Stimulated activated CD4-positive, alpha-beta T cell treated with anti-CD3 and anti-CD28 coated beads, Interleukin-1b, Interleukin-23, amount 100 ng/mL, for 24 hours (primary cell): ENCODE measurements at places on chromosomes 4 and X.

- DNase-seq: no peak
Measured at GRCh38 chr4:136036744-136037143, 1495.5 kb downstream of the PCDH18 start.

DNA sequence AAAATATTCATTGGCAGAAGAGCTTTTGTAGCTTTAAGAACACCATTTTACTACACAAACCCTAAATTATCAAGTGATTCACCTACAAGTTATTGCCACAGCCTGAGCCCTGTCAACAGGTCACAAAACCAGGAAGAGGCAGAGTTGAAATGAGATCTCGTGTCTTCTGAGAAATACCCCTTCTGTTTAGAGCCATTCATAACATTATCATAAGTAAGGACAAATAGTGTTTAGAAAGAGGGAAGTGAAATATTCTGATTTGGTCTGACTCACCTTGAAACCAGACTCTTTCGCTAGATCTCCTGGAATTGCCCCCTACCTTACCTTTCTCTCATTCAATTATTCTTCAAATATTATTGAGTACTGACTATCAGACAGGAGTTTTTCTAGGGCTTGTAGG is 5.9 kb downstream of the ETDB start:
- no peak for DNase-seq

DNA sequence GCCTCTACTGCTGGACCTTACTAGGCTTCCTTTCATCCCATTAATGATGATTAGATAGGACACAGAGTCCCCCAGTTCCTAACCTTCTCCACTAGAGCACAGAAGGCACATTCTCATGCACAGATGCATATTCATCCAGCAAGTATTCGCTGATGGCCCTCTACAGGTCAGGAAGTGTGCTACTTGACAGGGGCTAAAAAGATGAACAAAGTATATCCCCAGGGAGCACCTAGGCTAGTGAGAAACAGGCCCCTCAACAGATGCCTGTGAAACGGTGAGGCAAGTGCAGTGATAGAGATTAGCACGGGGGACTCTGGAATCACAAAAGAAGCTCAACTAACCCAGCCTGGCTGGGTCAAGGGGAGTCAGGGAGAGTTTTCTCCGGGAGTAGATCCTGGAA is 95.8 kb downstream of the MGST2 start:
- DNase-seq: no peak

- DNase-seq: no peak
Measured at GRCh38 chr4:5477613-5478012, 230.7 kb downstream of the EVC2 start.

DNA sequence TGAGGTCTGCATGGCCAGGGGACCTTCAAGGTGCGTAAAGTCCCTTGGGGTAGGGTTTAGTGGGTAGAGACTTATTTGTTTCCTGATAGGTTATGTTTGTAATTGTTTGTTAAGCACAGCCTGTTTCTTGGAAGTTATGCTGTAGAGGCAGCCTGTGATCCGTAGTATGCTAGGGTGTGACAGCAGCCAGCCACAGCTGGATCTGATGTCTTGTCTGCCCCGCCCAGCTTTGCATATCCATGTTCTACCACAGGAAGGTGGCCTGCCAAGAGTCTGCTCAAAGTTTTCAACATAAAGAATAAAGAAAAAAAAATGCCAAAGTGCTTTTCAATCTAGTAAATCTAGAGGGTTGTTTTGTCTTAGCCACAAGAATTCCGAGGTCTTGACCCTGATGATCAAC is 19.1 kb upstream of the PRRG3 start:
- DNase-seq: no peak

DNA sequence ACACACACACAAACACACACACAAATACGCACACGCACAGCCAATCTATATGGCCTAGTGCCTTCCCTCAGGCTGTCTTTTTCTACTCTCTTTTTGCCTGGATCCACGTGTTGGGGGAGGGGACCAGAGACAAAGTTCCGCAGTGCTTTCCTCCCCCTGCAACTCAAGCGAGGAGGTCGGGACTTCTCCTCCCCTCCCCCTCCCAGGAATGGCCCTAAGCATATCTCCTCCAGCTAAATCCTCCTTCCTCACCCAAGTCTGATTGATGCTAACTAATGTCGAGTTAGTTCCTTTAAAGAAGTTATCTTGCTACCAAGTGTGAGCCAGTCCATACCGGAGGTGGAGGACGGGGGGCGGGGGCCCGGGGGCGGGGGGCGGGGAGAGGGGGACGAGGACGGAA is 141.2 kb upstream of the ZIC3 start:
- DNase-seq: no peak

- DNase-seq: no peak
Measured at GRCh38 chr4:180485407-180485806, 1757.8 kb upstream of the TENM3 start.

GRCh38 chrX:106905064-106905708 is 2.0 kb upstream of the RIPPLY1 start:
- no peak for DNase-seq

- DNase-seq: no peak
Measured at GRCh38 chr4:161336016-161336530, 827.7 kb downstream of the FSTL5 start.

DNA sequence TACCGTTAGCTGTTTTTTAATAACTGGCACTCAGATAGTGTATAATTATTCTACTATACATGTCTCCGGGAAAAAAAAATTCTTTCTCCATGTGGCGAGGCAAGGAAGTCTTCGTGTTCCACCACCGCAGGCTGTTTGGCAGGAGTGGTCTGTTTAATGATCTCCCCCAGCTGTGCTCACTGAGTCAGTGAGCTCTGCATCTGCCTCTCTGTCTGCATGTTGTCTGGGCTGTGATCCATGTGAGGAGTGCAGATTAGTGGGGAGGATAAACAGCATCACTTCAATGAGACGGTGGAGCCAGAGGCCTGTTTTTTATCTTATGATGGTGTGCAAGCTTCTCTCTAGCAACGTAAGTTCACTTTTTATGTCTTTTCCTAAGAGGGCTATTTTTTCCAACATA is 69.8 kb downstream of the RPS3A start:
- DNase-seq: no peak

- no peak for DNase-seq
Measured at GRCh38 chr4:152266831-152267480, 268.9 kb downstream of the FBXW7 start.

GRCh38 chrX:137547291-137547690 is 18.6 kb upstream of the ZIC3 start:
- no peak for DNase-seq
